ENCODE measurements at places on chromosomes 13 and 19. TPM values are rescaled to one million over a fixed set of nuclear protein-coding genes. Genes with fewer than 3 reads are reported as not detected.

- DNase-seq, result no peak
Observed at GRCh38 chr13:95546919-95547318, 5.6 kb upstream of the CLDN10 start.

GRCh38 chr13:35694549-35695447, 218.3 kb upstream of the MAB21L1 start:
- DNase-seq, result no peak

GRCh38 chr19:46147166-46147740, 785 bp upstream of the IGFL2 start:
- DNase-seq, result no peak

The ZFR2 gene
- not detected for total RNA-seq

The SULT2A1 gene
- total RNA-seq, result not detected

DNA sequence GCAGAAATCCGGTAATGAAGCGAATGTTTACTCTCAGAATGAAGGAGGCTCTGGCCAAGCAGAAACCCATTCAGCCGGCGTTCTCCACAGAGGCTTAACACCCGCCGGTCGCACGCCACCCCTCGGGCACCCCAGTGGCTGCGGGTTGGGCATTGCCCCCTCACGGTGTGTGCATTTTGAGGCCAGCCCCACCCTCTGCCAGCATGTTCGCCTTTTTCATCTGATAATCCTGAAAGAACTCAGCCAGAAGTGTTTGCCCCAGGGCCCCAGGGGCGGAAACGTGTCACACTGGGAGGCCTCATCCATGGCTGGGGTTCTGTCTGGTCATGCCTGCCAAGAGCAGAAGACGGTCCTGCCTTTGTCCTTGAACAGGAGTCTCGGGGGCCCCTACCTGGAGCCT, 34.2 kb downstream of the COMP start:
- no peak for DNase-seq

DNA sequence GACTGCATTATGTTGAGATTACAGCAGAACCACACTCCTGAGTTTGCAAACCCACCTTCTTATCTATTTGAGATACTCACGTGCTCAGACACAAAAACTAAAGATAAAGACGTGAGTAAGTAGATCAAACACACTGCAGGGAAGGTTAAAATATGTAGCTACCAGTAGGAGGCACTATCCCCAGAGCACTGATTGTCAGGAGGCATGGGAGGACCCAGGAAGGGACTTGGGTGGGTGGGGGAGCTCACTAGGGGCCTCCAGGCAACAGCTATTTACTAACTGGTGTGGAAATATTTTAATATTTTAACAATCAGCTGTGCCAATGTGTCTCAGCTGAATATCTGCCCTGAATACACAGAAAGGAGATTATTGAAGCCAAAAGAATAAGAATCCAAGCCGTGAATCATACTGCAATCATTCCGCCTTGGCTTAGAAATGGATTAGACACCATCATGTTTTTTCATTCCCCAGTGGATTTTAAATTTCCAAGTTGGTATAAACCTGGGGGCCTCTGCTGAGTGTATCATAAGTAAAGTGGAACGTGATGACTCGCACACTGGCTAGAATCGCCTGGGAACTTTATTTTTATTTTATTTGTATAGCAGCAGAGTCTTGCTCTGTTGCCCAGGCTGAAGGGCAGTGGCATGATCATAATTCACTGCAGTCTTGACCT, 73.2 kb upstream of the CACNA1A start:
- DNase-seq, result no peak

The CEACAM16 gene
- total RNA-seq, result not detected

DNA sequence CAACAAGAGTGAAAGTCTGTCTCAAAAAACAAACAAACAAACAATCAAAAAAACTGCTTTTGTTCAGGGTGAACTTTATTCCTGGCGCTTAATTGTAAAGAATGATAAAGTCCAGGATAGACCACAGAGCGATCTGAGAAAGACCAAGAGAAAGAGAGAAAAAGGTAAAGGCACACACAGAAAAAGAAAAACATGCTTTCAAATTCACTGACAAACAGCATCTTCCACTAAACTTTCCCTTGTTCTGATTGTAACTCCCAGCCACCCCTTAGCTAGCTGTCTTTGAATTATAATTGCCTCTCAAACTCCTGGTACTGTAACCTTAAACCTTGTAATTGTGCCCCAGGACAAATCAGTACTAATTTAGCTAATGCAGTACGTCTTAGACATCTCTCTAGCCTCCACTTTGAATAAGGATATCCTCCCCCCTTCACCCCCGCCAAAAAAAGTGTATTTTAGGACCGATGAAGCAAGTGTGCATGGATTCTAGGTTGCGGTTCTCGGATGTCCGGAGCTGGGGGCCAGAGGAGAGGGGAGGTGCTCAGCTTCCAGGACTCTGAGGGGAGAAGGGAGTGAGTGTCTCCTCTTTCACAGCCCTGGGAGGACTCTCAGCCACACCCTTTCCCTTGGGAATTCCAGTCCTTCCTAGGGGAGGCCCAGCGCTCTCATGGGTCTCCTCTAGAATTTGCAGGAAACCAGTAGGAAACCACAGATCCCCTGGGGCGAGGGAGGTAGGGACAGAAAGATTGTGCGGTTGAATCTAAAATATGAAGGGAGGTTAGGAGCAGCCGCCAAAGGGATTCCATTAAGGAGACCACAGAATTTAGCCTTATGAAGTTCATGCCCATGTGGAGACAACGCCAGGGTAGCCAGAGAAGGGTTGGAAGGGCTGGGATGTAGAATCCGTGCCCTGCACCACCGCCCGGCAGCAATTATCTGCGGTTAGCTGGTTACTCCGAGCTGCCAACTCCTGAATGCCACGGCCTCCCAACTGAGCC, 19.7 kb downstream of the ZNF536 start:
- DNase-seq, result no peak

Data from left ventricle myocardium superior (tissue), 1 donor.